ENCODE measurements at places on chromosomes 1 and 21.

DNA sequence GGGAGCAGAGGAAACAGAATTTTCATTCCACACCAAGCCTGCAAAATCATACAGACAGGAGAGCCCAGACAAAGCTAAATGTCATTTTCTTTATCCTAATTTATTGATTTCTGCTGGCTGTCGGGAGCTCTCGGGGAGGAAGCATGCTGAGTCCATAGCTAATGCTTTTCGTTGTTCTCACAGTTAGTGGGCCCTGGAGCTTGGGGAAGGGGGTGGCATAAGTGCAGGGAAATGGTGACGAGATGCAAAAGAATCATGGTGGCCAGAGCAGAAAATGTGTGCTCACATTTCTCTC lies 202.4 kb downstream of the TOMM20 start:
- DNase-seq = no peak

GRCh38 chr21:45404730-45405270 lies at the start of gene COL18A1:
Gene COL18A1 (plus strand): TSS chr21:45405165. CDS start chr21:45405231, 66 bp downstream.
- no peak for DNase-seq

GRCh38 chr1:19045898-19046880 lies 89.7 kb upstream of the IFFO2 start:
- DNase-seq = no peak

DNA sequence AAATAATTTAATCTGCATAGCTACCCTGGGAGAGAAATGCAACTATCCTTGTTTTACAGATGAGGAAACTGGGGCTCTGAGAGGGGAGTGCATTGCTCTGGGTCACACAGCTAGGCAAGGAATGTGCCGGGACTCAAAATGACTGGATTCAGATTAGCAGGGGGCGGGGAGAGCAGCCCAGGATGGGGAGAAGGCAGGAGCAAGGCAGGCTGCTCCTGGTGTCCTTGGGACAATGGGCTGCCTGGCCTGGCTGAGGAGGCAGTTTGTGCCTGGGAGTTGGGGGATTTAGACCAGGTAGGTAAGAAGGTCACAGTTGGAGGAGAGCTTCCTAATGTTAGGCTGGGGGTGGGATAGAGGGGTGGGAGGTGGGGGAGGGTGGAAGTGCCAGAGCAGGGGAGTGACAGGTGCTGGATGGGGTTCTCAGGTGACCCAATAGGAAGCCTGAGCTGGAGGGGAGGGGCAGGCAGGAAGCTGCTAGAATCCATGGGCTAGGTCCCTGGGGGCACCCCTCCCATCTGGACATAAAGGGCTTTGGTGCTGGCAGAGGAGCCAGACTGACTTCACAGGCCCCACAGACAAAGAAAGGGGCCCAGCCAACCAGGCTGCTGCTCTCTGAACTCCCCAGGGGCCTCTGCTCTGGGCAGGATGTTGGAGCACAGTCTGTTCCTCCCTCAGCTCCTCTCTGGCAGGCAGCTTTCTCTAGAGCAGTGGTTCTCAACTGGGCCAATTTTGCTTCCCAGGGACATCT lies 29.0 kb downstream of the TRIM62 start:
- DNase-seq = peak; percentile 70

GRCh38 chr21:44896561-44897286 lies 23.2 kb upstream of the PTTG1IP start:
- DNase-seq = no peak

DNA sequence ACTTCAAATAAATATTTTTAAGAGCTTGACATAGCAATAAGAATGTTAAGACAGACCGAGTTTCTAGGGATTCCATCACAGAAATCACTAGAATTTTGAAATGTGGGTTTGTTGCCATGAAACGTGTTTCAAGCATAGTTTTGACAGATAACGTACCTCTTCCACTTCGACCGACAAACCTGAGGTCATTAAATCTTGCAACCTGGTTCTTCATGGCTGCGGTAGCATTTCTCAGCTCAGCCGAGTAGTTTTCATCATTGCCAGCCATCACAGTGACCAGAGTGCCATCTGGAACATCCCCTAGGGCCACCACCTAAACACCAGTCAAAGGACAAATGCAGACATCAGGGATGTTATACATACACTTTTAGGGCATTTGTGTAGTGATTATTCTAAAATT lies 168.7 kb downstream of the RUNX1 start:
- DNase-seq = no peak

- DNase-seq = no peak
Observed at GRCh38 chr1:11339346-11340232, 66.6 kb downstream of the UBIAD1 start.

- DNase-seq = no peak
Observed at GRCh38 chr1:114695430-114696058, at the start of gene AMPD1. Gene AMPD1 (minus strand): TSS chr1:114695546. CDS start chr1:114695471, 75 bp downstream.

DNA sequence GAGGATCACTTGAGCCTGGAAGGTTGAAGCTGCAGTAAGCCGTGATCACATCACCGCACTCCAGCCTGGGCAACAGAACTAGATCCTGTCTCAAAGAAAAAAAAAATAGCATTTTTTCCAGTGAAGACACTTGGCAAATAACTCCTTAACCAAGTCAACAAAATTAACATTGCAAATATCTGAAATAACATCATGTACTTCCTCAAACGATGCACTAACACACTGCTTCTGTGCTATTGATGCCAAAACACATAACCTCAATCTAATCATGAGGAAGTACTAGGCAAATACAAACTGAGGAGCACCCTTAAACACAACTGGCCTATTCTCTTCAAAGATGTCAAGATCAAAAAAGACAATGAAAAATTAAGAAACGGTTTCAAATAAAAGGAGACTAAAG lies 32.3 kb downstream of the PABPC4 start:
- no peak for DNase-seq

GRCh38 chr1:44366371-44366975 lies 11.4 kb upstream of the ERI3 start:
- DNase-seq = no peak

DNA sequence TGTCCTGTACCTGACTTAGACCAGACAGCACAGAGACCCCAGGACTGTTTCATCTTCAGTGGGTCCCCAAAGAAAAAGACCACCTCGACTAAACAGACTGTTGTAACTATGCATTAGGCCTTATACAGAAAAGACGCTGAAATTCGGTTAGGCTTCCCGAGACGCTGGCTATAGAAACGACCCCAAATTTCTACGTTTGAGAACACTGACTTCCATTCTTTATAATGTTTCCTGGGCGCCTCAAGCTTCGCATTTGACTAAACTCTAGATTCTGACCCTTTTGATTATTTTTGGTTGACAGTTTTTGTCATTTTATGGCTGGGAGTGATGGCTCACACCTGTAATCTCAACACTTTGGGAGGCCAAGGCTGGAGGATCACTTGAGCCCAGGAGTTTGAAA lies 986 bp upstream of the TRAPPC10 start:
- no peak for DNase-seq

- DNase-seq = peak; percentile 73
Observed at GRCh38 chr21:44939532-44940115, at the start of gene SLX9. Gene SLX9 (plus strand): TSS chr21:44940029. CDS start chr21:44940058, 29 bp downstream.

DNA sequence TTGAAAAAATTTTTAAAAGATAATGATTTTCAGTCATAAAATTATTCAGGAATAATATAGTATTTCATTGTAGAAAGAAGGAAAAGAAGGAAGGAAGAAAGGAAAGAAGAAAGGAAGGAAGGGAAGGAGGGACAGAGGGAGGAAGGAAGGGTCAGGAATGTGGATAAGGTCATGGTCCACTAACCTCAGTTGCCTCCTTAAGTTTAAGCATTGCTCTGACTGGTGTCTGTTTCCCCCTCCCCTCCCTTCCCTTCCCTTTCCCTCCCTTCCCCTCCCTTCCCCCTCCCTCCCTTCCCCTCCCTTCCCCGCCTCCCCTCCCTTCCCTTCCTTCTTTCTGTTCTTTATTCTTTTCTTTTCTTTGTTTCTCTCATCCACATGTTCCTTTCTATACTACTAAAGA lies 95.7 kb downstream of the PLPPR5 start:
- DNase-seq = no peak

DNA sequence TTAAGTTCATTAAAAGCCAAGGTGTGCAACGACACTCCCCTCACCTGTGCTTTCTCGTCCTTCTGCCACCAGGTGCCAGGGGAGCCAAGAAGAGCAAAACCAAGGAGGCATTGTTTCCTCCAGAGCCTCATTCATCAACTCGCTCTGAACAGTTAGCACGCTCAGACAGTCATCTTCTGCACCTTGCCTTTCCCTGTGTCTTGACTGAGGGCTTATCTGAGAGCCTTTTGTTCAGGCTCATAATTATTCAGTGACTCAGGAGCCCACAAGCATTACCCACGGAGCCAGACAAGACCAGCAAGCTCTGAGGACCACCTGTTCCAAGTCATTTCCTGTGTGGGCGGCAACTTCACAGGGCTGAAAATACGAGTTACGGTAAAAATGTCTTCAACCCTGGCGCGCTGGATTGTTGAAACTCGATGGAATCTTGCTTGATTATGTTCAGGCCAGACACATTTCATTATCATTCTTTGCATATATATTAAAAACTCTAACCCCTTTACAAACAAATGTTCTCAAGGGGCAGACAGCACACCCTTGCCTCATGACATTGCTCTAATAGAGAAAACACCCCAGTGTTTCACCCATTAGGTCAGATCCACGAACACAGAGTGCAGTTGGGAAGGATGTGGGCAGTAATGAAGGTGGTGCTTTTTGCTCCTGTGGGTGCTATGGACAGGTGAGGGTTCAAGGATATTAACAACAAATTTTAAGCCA lies 89.7 kb upstream of the RUNX1 start:
- DNase-seq = no peak

DNA sequence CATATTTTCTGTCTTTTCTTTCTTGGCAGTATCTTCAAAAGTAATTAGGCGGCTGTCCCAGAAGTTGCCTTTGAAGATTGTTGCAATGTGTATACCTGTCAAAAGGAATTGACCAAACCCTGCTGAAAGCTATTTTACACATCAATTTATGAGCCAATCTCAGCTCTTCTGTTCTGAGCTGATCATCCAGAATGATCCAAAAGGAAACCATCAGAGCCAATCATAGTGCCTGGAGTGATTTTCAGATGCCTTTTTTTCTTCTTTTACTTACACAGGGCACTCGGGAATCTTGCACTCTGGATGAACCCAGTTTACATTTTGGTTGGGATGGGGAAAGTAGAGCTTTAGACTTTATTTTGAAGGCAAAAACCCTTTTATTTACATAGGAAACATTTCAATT lies 21.8 kb upstream of the APOBEC4 start:
- no peak for DNase-seq

DNA sequence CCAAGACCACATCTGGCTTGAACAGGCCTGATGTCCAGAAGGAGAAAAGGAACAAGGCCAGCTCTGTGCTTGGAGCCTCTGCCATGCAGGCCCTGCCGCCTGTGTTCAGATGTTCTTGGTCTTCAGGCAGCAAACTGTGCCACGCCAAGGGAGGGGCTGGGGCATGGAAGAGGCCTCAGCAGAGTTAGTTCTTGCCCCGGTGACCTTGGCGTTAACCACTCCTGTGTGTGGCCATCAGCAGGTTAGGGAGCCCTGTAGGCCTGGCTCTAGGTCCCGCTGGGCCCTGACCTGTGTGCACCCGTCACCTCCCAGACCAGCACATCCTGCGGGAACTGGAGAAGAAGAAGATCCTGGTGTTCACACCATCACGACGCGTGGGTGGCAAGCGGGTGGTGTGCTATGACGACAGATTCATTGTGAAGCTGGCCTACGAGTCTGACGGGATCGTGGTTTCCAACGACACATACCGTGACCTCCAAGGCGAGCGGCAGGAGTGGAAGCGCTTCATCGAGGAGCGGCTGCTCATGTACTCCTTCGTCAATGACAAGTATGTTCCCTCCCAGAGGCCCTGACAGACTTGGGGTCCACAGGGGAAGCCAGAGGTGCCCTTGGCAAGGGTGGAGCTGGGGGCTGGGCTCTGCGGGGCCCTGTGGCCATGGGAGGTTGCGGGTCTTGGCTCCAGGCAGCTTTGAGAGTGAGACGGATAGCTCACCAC lies 7.1 kb downstream of the ZC3H12A start:
- DNase-seq = no peak

DNA sequence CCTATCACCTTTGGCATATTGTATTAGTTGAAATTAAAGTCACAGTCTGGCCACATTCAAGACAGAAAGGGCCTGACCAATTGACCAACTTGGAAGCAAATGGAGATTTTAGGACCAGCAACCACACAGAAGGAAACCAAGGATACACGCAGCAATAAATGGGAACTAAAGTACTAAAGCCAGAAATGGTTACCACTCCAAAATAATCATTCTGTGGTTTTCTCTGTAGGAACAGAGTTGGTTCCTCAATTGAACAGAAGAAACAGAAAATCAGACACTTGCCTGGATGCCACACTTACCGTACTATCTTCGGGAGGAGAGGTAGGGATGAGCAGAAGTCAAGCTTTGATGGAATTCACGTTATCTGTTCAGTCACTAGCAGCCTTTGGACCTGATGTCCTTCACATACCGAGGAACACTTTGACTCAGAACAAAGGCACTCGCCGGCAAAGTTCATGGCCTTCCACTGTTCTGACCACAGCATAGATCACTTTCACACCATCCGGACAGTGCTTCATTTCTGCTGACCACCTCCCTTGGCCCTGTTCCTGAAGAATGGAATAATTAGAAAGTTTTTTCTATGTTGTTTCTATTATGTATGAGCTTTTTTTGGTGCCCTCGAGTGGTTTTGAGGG lies 96.9 kb downstream of the LPAR3 start:
- no peak for DNase-seq

DNA sequence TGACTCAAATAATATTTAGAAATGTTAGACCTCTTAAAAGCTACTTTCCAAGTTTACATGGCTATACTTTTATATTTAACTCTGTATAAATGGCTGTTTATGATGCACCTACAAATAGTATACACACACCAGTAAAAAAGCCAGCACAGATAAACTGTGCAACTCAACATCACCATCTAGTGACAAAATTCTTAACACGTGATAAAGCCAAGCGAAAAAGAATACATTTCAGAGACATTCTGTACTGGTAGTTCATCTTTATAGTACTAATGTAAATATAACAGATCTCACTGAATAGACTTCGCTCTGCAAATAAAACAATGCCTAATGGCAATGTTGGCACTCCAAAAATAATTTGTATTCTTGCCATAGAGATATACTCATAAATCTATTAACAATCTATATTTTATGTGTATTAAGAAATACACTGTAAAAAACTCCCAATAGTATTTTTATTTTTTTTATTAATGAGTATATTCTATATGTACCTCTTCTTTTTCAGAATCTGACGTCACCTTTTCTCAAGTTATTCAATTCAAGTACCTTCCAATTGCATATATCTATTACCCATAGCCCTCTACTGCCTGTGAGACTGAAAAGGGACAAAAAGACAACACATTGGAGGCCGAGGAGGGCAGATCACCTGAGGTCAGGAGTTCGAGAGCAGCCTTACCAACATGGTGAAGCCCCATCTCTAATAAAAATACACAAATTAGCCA lies 100.2 kb downstream of the DPYD start:
- DNase-seq = peak; percentile 45

DNA sequence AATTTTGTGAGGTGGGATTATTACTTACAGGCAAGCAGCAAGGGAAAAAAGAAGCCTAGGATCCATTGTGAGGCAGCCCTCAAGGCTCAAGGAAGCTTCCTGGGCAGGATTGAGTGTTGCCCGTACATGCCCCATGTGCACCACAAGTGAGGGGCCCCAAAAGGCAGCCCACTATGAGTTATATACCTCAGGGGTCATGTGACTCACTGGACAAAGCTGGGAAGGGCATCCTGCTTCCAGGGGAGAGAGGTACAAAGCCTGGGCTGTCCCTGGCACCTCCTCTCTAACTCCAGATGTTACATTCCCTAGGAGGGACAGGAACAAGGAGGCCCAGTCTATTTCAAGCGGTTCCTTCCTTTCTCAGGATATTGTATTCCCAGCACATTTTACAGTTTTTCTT lies 34.0 kb upstream of the CD1D start:
- DNase-seq = no peak

GRCh38 chr1:90902672-90903071 lies 119.2 kb downstream of the ZNF644 start:
- DNase-seq = no peak
